Adrenal gland (tissue), 19 donors: ENCODE measurements at places on chromosomes 1 and 21. TPM values are rescaled to one million over a fixed set of nuclear protein-coding genes. Genes with fewer than 3 reads are reported as not detected.

The OR2M3 gene
- total RNA-seq: not detected

- DNase-seq: peak; percentile 50
These were observed 31.3 kb downstream of the SMAP2 start for GRCh38 chr1:40404670-40405462.

The ETS2 gene
- 15.1 TPM for total RNA-seq

DNA sequence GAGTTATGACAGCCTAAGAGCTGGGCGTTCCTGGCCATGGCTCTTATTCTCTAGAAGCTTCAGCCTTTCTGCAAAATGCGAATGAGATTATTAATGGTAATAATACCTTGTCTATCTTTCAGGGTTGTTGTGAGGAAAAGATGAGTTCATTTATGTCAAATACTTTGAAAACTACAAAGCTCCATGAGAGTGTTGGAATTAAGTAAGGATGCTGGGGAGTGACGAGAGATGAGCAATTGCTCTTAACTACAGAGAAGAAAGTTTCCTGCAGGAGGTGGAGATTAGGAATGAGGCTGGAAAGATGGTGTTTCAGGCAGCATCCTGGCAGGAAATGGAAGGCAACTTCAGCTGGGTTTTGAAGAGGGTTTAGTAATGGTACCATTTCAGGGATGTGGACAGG is 124.2 kb downstream of the CACNA1E start:
- no peak for DNase-seq

The BARHL2 gene
- not detected for total RNA-seq

The LAX1 gene
- total RNA-seq: not detected

GRCh38 chr1:3595949-3596348 is 15.4 kb downstream of the MEGF6 start:
- no peak for DNase-seq

The TMEM200B gene
- total RNA-seq: 13.3 TPM

DNA sequence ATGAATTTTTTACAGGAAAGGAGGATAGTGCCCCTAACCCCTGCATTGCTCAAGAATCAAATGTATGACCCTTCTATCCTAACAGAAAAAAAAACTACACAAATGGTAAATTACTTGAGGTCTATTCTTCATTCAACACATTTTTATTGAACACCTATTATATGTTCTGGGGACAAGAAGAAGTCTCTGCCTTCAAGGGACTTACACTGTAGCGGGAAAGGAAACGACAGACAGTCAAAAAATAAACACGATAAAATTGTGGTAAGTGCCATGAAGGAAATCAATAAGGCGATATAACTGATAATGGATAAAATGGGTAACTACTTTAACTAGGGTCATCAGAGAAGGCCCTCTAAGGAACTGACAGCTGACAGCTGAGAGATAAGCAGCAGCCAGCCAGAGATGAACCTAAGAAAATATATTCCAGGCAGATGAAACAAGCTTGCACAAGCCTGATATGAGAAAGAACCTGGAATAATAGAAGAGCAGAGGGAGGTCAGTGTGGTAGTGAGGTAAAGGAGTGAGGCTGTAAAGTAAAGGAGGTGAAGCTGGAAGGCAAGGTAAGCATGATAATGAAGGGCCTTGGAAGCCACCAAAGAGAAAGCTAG is 66.4 kb downstream of the PHTF1 start:
- no peak for DNase-seq
